ENCODE measurements at places on chromosomes 16 and 17.

DNA sequence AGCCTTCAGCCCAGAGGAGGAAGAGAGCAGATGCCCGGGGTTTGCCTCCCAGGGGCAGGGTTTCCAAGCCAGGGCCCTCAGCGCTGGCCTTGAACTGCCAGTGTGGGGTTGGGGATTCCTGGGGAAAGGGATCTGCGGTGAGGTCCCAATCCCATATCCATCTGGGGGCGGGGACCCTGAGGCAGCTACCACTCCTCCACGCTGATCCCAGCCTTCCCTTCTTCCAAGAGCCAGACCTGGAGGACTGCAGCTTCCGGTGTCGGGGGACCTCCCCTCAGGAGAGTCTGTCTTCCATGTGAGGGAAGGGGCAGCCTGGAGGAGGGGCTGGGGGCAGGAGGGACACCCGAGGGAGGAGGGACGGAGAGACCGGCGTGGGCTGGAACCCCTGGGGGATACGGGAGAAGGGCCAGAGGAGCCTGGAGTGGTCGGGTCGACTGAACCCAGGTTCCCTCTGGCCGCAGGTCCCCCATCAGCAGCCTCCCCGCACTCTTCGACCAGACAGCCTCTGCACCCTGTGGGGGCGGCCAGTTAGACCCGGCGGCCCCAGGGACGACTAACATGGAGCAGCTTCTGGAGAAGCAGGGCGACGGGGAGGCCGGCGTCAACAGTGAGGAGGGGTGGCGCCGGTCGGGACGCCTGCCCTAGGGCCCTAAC is 10.7 kb upstream of the CISD3 start:
- no peak for DNase-seq

DNA sequence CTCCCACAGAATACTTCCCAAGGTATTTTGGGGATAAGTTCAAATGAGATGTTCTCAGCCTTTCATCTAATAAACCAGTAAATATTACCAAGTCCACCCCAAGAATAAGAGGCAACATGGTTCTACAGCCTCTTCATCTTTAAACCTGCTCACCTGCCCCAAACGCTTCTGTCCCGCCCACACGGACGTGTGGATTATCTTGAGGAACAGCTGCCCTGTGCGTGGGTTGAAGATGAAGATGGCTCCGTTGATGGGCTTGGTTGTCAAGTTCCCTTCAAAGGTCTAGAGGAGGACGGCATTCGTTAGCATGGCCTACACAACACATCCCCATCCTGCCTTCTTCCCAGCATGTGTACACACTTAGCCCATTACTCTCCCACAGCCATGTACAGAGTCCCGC is 8.4 kb upstream of the RILP start:
- DNase-seq: no peak

DNA sequence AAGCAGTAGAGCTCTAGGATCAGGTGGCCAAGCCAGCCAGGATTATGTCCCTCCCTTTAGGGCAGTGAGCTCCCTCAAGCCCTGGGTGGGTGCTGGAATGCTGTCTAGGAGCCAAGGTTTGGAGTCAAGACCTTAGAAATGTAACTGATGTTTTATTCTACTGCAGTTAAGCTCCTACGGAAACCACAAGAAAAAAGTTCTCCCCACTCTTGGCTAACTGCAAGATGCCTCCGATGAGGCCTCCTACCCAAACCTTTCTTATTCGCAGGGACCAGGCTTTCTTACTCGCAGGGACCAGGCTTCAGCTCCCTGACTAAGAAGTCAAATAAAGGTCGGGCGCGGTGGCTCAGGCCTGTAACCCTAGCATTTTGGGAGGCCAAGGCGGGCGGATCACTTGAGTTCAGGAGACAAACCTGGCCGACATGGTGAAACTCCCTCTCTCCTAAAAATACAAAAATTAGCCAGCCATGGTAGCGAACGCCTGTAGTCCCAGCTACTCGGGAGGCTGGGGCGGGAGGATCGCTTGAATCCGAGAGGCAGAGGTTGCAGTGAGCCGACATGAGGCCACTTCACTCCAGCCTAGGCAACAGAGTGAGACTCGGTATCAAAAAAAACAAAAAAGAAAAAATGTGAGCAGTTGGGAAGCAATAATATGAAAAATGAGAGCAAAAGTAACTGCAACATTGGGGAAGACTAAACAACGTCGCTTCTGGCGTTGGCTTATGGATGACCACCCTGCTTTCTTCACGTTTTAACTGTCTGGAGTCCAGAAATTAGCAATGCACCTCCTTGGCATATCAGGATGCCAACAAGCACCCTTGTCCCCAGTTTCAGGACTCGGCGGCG is 31.7 kb upstream of the ARL4D start:
- DNase-seq: no peak

- DNase-seq: no peak
These were observed 95.3 kb downstream of the ZNF18 start for GRCh38 chr17:11901931-11902330.

GRCh38 chr16:57764341-57765159 is 29.0 kb downstream of the KATNB1 start:
- DNase-seq: no peak

- DNase-seq: no peak
These were observed 1.1 kb downstream of the CTRB1 start for GRCh38 chr16:75219838-75220237.

DNA sequence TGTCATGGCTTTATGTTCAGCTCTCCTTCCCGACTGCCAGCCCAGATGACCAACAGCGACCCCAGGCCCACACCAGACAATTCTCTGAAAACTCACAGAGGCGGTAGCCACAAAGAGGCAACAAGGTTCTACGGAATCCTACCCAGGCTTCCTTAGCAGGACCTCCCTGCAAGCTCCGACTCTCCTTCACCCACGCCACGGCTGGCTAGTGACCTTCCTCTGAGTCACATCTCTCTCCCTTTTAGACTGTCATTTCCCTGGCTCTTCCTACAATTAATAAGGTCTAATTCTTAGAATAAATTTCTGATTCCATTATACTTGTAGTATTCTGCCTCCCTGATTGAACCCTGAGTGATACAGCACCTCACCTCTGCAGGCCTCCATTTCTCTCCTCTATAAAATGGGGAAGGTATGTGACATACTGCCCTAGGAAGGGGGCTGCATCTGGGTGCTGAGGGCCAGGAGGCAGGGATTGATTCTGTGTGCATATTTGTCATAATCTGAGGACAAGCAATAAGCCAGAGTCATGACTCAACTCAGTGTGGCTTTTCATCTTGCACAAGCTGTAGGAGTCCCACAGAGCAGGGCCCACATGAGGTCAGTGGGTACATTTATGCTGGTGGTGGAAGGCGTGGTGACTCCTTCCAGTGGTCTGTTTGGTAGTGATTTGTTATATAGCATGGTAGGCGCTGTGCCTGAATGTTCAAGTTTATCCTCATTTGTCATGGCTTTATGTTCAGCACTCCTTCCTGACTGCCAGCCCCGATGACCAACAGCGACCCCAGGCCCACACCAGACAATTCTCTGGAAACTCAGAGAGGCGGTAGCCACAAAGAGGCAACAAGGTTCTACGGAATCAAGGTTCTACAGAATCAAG is 46.2 kb downstream of the SMPD3 start:
- DNase-seq: no peak

DNA sequence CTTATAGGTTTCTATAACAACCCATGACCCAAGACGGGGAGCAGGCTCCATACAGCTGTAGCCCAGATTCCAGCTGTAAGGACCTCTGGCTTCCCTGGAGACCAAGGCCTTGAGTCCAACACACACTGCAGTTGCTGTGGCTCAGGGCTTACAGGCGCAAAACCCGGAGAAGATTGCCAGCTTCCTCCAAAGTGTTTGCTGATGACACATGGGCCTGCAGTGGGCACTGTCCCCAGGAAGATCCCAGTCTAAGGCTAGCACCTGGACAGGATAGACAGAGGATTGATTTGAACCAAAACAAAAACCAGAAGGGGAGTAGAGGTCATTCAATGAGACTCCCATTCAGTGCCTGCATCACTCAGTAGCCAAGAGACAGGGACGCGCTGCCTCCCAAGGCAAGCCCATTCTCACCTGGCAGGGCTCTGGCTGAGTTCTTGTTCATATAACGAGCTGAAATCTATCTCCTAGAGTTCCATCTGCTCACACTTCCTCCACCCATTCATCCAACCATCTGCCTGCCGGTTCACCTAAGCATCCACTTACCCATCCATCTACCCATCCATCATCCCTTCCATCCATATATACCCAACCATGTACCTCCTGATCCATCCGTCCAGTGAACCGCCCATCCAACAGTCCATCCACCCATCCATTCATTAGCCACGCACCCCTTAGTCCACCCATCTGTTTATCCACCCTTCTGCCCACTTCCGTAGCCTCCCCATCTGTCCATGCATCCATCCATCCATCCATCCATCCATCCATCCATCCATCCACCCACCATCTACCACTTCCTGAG is 10.2 kb downstream of the RAB11FIP4 start:
- no peak for DNase-seq

DNA sequence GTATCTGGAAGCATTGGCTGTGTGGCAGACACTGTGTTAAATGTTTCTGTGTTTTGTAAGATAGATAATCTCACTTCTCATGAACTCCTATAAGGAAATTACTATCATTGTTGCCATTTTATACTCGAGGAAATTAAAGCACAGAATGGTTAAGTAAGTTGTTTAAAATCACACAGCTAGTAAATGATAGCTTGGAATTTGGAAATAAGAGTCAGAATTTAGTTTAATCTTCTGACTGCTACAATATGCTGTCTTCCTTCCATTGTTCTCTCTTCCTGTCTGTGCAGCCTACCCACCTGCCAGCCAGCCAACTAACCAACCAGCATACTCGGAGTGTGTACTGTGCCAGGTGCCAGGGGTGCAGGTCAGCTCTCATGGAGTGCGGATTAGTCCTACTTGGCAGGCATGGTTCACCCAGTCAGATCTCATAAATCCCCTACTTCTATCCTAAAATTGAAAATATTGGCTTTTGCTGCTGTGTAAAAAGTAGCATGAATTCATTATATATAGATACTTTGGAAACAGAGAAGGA is 79.9 kb upstream of the LGALS9 start:
- DNase-seq: no peak

- DNase-seq: no peak
These were observed 25.4 kb upstream of the ARHGAP17 start for GRCh38 chr16:25040543-25040942.

DNA sequence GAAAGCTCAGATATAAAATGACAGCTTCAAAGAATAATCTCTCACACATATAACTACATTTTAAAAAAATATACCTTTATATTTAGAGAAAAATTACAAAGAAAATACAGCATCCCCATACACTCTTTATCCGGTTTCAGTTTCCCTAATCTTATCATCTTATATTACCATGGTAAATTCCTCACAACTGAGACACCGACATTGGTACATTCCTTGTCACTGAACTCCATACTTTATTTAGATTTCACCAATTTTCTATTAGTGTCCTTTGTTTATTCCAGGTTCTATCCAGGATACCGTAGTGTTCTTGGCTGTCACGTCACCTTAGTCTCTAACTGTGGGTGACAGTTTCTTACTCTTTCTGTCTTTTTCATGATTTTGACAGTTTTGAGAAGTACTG is 22.0 kb upstream of the ABCA10 start:
- no peak for DNase-seq

DNA sequence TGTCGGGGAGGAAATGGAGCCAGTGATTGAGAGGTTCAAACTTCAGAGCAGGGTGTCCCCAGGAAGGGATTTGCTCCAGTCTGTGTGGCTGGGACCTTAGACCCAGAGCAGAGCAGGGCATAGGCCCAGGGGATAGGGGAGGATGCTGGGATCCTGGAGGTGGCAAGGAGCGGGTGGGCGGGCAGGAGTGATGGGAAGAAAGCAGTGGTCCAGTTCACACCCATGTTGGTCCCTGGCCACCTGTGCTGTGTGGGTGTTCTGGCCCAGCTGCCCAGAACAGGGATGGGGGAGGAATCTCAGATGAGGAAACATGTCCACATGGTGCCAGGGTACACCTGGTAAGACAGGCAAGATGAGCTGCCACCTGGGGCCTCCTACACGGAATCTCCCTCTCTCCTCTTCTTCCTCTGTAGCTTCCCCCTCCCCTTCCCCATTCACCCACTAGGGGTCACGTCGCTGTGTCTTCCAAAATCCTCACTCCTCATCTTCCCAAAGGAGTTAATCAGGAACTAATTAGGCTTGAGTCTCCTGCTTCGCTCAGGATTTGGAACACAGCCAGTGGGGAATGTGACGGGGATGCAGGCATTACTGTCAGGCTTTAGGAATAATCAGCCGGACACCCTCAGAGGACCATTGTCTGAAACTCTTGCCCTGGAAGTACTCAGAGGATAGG is 2.3 kb downstream of the BEAN1 start:
- no peak for DNase-seq

- peak; percentile 24 for DNase-seq
These were observed 5.6 kb downstream of the PNPO start for GRCh38 chr17:47946929-47947397.

DNA sequence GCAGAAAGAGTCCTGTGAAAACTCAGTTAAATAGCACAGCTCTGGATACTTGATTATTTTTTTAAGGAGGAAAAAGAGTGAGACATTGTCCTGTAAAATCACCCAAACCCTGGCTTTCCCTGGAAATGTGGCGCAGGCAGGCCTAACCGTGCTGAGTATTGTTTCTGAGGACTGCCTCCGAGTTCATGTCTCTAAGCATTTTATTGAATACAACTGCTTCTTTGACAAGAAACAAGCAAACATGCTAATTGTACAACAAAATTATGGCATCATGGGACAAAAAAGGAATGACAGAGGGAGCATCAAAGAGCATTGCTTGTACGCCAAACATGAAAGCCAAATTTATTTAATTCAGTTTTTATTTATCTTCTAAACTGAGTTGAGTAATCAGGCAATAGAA is 64.5 kb upstream of the HSBP1 start:
- no peak for DNase-seq

DNA sequence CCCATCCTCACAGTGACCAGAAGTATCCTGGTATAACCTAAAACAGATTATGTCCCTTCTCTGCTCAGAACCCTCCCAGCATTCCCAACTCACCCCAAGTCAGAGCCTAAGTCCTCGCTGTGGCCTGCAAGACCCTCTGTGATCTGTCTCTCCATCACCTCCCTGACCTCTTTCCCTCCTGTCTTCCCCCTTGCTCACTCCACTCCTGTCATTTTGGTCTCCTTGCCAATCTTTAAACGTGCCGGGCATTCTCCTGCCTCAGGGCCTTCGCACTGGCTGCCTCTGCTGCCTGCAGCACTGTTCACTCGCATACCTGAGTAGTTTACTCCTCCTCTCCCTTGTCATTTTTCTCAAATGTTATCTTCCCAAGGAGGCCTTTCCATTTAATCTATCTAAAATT is 97.7 kb downstream of the GSG1L start:
- DNase-seq: no peak

GRCh38 chr16:72198021-72198711 is 26.2 kb upstream of the PMFBP1 start:
- no peak for DNase-seq

DNA sequence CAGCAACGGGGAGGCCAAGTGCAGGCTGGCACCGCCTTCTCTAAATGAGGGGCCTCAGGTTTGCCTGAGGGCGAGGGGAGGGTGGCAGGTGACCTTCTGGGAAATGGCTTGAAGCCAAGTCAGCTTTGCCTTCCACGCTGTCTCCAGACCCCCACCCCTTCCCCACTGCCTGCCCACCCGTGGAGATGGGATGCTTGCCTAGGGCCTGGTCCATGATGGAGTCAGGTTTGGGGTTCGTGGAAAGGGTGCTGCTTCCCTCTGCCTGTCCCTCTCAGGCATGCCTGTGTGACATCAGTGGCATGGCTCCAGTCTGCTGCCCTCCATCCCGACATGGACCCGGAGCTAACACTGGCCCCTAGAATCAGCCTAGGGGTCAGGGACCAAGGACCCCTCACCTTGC is 18.5 kb downstream of the NGFR start:
- no peak for DNase-seq
